ENCODE measurements at places on chromosomes 13 and 19.
A peak's percentile ranks its signal among the peaks of the same experiment; 100 is the strongest.

- no peak for DNase-seq
Measured at GRCh38 chr13:112752711-112753541, 63.1 kb downstream of the ATP11A start.

- no peak for DNase-seq
Measured at GRCh38 chr19:54024660-54025059, 33.2 kb downstream of the CACNG6 start.

DNA sequence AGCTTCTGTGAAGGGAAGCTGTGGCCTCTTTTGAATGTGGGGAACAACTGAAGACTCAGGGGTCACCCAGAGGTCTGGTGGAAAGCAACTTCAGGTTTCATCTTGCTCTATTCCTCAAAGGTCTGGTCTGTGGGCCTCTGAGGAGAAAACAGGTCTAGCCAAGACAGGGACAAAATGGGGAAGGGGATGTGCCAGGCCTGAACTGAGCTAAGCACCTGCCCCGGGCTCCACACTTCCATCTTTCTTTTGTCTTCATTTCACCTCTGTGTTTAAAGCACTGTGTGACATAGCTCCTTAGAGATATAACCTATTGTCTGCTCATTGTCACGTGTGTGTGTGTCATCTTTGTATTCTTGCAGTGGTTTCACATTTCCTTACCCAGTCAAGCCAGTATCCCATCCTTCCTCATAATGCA, 19.9 kb upstream of the GDF15 start:
- no peak for DNase-seq

GRCh38 chr13:48001114-48001881, at the start of gene SUCLA2:
SUCLA2 (minus strand) TSS chr13:48001273; CDS start chr13:48001269, 4 bp downstream.
- DNase-seq: peak; percentile 84

- DNase-seq: no peak
Measured at GRCh38 chr19:34788074-34788473, 15.1 kb upstream of the ZNF599 start.

DNA sequence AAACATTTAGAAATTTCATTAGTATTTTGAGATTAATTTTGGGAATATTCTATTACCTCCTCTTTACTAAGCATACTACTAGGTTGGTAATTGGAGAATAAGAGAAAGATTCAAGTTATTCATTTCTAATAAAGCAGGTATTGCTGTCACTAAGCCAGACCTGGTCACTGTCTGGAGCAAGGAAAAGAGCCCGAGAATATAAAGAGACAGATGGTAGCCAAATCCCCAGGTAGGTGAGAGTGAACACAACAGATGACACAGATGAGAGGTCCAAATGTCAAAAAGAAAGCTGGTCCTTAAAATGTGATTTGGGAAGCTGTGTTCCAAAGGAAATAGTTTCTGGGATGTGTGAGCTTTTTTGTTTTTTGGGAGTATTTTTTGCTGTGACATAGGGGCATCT, 128.6 kb downstream of the ZNF100 start:
- DNase-seq: no peak

- DNase-seq: peak; percentile 72
Measured at GRCh38 chr13:114065141-114065925, 67.1 kb downstream of the RASA3 start.

DNA sequence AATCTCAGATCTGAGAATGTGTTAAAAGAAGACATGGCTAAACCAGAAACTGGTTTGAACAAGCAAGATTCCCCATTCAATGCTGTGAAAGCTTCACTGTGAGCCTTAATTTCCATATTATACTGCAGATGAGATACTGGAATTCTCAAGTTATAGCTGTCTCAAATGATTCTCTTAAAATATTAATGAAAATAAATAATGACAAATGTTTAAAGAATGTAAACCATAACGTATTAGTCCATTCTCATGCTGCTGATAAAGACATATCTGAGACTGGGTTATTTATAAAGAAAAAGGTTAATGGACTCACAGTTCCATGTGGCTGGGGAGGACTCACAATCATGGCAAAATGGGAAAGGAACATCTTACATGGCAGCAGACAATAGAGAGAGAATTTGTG, 667.8 kb downstream of the SLITRK1 start:
- no peak for DNase-seq

- DNase-seq: no peak
Measured at GRCh38 chr13:85798556-85798955, 663 bp downstream of the SLITRK6 start.

DNA sequence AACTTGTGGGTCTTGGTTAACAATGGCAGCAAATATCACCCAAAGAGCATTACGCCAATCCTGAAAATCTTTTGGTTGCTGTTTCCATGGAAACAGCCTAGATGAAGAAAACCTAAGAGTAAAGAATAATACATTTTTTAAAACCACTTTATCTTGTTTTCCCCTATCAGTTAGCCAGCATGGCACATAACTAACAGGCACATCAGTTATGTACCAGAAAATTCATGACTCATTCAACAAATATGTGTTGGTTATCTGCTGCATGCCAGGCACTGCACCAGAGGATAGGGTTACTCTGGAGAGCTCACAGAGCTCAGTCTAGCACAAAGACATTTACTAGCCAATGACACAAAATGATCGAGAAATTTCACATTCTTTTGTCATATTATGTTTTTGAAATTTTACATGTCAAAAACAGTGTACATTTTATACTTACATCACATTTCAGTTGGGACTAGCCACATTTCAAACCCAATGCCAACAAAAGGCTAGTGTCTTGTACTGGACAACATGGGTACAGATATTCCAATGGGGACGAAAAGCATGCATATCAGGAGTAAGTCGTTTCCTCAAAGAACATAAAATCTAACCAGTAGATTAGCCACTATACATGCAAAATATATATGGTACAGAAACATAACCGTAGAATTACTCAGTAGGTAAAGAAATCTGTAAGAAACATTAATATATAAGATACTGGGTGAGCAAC, 20.3 kb downstream of the LNX2 start:
- no peak for DNase-seq

DNA sequence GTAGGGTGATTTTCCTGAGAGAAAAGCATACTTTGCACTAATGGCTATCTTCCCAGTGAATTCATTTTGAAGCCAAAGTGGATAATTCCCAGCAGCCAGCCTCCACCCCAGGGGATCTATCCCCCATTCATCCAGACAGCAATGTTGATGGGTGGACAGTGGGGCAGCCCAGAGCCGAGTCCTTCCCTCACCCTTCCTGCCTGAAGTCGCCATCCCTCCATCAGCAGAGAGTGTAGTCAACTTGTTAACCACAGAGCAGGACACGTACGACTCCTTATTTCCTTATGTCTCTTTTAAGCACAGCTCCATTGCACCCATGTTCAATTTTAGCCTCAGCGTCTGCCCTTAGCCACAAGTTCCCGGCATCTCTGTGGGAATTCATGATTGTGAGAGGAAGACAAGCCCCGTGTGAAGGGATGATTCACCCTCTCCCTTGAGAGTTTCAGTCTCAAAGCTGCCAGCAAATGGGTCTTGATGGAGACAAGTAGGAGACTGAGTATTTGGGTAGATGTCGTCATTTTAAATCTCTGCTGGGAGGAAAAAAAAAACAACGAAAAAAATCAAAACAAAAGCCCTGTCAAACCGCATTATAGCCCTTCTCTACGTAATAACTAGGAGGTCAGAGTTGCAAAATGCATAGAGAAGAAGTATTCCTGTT, 58.3 kb upstream of the MEDAG start:
- no peak for DNase-seq

- DNase-seq: no peak
Measured at GRCh38 chr19:2546128-2547032, 70.5 kb downstream of the GADD45B start.

- no peak for DNase-seq
Measured at GRCh38 chr19:15790096-15790495, 2.6 kb downstream of the OR10H5 start.

GRCh38 chr13:23845105-23845725, 44.0 kb downstream of the MIPEP start:
- no peak for DNase-seq

DNA sequence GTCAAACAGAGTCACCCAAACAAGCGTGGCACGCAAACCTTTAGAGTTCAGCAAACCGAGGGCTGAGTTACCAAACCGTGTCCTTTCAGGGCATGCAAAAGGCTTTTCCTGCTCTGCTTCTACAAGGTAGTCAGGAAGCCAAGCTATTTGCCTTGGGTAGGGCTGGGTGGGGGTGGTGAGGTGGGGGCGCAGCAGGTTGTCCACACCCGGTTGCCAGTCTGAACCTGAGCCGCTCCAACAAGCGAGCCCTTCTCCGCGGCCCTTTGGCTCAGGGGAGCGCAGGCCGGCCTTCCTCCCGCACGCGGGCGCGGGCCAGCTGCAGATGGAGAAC, 347 bp upstream of the CLDN10 start:
- no peak for DNase-seq

DNA sequence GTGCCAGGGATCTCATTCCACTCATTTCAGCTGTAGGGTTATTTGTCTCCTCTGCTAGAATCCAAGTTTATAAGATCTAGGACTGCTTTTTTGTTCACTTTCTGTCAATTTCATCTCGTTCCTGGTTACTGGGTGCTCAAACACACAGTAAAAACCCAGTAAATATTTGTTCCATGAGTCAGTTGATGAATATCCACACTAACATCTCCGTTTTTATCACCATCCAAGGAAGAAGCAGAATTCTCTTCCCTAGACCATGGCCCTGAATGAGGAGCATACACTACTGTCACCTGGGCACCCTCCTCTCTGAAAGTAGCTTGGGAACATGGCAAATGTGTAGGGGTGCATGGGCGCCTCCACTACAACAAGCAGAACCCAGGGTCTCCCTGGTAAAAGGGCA, 390.8 kb downstream of the FOXO1 start:
- no peak for DNase-seq

GRCh38 chr19:29450306-29450705, 75.5 kb upstream of the VSTM2B start:
- DNase-seq: no peak

GRCh38 chr19:10553943-10554381, 10.3 kb downstream of the ATG4D start:
- no peak for DNase-seq

DNA sequence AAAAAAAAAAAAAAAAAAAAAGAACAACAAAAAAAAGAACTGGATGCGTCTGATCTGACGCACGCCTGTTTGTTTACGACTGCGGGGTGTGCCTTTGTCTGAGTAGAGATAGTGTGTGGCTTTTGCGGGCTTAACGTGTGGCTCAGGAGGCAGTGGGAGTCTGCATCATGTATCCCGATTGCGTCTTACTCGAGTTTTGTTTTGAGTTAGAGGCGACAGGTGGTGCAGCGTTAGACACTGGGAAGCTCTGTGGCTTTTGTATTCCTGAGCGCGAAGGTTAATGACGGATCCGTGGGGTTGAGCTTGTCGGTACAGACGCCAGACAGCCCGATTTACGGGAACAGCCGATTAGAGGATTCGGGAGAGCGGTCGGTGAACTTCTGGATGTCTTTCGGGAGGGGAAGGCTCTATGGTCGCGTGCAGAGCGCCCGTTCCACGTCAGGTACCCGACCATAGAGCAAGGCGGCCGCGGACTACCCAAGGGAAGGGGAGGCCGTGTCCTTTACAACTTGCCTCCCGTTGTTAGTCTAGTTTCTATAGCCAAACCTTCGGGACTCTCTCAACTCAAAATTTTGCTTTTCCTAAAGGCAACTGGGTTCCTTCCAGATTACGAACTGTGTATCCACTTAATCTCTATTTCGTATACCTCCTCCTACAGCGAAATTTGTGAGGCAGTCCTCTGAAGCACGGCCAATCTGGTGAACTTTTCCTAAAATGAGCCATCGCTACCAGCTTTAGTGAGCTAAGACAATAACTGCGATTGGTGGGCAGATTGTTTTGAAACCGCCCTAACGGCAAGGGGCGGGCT, 926 bp upstream of the HNRNPUL1 start:
- peak; percentile 61 for DNase-seq

- DNase-seq: no peak
Measured at GRCh38 chr19:33456076-33456844, 65.3 kb downstream of the PEPD start.

- DNase-seq: no peak
Measured at GRCh38 chr13:87524775-87525174, 146.4 kb upstream of the SLITRK5 start.

GRCh38 chr13:26022538-26023292, 29.1 kb downstream of the SHISA2 start:
- no peak for DNase-seq

GRCh38 chr19:3780786-3781304, 5.3 kb downstream of the MATK start:
- no peak for DNase-seq

DNA sequence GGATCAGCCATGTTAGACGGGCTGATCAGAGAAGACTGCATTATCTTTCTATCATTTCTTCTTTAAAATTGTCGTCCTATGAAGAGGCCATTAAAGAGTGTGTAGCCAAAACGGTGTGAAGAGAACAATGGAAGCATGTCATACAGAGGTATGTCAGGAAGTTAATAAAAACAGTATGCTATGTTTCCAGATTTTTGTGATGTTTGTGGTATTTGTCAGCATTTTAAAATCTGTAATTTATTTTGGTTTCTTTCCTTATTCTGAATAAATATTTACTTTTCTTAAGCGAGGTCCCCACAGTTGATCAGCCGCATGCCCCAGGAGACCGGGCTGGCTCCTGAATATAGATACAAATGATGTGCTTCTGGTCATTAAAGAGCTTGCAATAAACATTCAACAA, 142.9 kb upstream of the SERP2 start:
- no peak for DNase-seq

- no peak for DNase-seq
Measured at GRCh38 chr19:42051166-42052115, 18.6 kb downstream of the GRIK5 start.

- DNase-seq: no peak
Measured at GRCh38 chr13:43303033-43303729, 279.8 kb downstream of the DNAJC15 start.

DNA sequence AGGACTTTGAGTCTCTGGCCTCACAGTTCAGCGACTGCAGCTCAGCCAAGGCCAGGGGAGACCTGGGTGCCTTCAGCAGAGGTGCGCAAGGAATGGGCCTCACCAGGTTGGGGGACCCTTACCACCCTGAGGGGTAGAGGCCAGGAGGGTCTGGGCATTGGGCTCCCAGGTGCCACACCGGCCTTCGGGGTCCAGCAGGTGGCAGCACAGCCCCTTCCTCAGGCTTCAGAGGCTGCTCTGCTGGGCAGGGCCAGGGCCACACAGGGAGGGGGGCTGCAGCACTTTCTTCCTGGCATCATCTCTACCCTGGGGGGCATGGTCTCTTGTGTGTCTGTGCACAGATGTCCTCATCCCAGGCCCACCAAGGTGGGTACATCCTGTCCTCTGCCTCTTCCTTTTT, 12.9 kb downstream of the PIN1 start:
- no peak for DNase-seq

GRCh38 chr13:46846726-46847125, 49.8 kb upstream of the ESD start:
- DNase-seq: no peak

DNA sequence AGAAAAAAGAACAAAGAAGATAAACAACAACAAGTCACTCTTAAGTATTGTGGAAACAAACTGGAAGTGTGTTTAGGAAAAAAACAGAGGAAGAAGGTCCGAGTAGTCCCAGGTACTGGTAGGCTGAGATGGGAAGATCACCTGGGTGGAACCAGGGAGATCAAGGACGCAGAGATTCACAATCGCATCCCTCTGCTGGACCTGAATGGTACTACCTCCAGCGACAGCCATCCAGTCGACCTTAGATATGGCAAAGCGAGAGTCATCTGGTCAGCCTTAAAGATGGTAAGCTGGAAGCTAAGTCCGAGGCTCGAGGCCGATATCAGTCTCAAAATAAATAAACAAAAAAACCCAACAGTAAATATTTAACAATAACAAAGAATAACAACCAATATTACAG, 44.9 kb upstream of the ZNF91 start:
- no peak for DNase-seq
